ENCODE measurements at places on chromosomes 4 and X.
A peak's percentile ranks its signal among the peaks of the same experiment; 100 is the strongest.

- DNase-seq, result peak; percentile 43
These were observed 41.7 kb downstream of the BCORL1 start for GRCh38 chrX:130024127-130024526.

DNA sequence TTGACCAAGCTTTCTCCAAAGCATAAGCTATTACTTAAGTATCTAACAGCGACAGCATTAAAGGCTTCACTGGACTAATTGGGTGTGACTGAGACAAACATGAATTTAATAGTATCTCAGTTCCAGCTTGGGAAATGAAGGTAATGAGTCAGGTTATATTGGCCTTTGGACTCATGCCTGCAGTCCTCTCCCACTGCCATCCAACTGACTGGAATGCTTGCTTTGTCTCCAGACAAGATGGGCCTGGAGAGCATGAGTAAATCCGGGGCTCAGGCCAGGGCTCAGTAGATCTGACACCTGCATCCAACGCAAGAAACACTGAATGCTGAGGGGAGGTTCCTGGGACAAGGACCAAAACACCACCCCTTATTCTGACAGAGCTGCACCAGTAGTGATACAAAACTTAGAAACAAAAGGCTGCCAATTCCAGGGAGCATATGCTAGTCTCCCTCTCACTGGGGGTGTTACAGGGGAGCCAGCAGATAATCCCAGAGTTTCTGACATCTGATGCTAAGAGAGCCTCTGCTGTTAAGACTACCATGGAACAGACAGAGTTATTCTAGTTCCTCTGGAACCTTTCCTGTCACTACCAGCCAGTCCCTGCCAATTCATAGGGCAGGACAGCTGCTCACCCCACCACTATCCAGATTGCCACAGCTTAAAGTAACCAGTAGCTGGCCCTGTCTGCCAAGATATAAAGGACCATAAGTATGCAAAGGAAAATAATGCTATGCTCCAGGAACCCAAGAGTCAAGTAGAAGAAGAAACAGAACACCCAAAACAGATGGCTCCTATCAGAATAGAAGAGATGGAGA lies 293.8 kb downstream of the IQCM start:
- no peak for DNase-seq

DNA sequence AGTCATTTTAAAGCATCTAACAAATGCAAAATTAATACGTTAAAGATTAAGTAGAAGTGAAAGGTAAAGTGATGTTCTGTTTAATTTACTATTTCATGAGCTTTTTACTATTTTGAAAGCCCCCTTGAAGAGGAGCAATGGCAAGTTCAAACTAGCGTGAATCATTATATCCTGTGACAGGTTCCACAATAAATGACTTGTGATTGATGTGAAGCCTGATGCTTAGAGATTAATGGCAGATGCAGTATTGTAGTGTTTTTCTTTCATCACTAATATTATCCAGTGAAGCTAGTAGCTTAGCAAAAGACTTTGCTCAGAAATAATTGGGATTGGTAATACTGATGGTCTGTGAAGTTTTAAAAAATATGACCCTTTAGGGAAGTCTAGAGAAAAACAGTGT lies 57.3 kb downstream of the STOX2 start:
- no peak for DNase-seq

- no peak for DNase-seq
These were observed 2.1 kb downstream of the PDS5A start for GRCh38 chr4:39975488-39976089.

DNA sequence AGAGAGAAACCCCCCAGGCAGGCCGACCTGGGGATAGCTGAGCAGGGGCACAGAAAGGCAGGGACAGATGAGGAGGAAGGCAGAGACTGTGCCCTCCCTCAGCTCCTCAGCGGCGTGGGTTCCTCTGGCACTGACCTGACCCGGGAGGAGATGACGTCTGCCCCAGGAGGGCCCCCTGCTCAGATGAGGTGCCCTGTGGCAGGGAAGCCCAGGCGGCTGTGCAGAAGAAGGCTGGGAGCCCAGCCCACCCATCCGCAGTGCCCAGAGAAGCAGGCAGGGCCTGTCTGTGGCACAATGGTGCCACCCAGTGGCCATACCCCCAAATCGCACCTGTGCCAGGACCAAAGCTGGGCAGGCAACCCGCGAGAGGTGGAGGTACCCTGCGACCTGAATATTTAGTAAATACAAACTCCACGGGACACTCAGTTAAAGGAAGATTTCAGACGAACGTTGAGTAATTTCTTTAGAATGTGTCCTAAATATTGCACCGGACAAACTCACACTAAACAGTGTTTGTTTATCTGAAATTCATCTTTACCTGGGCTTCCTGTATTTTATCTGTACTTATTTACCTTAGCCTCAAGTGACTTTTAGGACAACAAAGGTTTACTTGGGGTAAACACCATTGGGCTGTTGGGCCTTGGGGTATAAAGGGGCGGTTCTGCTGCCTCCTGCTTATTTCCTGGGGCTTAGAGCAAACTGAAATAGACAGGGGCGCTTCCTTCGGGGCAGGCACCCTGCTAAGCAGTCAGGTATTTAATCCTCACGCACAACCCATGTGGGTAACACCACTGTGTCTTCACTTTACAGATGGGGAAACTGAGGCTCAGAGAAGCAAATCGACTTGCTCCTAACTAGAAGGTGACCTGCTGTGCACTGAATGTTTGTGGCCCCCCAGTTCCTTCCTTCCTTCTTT lies 46.5 kb upstream of the HMX1 start:
- DNase-seq, result peak; percentile 14

DNA sequence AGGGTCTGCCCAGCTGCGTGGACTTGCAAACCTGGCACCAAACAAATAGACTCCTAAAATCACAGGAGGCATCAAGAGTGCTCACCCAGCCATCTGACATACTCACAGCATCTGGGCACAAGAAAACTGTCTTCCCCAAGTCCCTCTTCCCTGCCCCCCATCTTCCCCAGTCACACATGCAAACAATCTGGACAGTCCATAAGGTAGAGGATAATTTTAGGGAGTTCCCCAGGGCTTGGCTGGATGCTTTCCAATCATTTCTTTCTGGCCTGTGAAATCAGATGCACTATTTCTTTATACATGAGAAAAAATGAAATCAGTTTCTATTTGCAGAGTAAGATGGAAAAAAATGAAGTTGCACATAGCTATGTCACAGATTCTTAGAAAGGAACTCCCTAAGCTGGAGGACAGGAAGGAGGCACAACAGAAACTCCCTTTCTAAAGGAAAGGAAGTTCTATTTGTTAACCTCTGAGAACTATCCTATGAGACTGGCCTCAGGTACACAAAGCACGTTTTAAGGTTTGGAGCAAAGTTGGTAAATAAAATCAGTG lies 342.3 kb downstream of the HNRNPD start:
- DNase-seq, result no peak

DNA sequence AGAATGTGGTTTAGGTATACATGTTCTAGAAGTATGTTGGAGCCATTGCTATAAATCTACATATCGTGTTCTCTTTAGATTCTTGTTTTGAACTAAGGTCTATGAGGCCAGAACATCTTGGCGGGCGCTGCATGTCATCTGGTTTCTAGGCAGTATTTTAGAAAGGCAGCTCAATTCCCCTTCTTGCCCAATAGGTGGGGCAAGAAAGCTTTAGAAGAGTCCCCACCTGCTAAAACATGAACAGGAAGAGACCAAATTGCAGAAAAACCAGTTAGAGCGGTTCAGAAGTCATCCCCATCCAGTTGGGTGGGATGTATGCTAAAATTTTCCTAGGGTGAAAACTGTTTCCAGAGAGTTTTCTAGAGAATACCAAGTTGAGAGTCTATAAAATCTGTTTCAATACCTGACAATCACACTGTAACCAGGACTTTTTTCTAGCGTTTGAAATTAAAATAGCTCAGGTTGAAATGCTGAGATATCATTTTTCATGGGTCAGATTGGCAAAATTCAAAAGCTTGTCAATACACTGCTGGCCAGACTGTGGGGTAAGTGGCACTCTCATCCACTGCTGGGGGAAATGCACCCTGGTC lies 17.5 kb upstream of the SH3KBP1 start:
- no peak for DNase-seq

GRCh38 chrX:17042037-17042436 lies 95.6 kb downstream of the REPS2 start:
- no peak for DNase-seq

DNA sequence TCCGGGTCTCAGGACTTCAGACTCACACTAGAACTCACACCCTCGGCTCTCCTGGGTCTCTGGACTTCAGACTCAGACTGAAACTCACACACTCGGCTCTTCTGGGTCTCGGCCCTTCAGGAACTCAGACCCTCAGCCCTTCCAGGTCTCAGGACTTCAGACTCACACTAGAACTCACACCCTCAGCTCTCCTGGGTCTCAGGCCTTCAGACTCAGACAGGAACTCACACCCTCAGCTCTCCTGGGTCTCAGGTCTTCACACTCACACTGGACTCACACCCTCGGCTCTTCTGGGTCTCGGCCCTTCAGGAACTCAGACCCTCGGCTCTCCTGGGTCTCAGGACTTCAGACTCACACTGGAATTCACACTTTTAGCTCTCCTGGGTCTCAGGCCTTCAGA lies 137.3 kb downstream of the CRLF2 start:
- no peak for DNase-seq

DNA sequence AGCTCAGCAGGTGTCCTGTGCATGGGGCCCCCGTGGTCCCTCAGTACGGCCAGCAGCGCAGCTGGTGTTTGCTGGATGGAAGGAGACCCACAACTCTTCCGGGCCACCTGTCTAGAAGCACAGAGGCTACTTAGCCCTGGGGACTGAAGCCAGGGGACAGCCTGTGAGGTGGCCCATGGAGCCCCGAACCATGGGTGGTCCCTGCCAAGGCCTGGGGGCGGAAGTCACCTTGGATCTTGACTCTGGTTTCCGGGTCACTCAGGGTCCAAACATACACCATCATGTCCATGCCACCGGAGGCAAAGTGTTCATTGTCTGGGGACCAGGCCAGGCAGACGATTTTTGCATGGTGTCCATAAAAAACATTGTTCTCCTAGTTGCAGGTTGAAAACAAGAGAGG lies 39.5 kb downstream of the WDR1 start:
- DNase-seq, result no peak

GRCh38 chr4:1168191-1169101 lies 3.9 kb downstream of the SPON2 start:
- no peak for DNase-seq

- no peak for DNase-seq
These were observed 110.8 kb upstream of the HSD17B10 start for GRCh38 chrX:53544936-53545335.

DNA sequence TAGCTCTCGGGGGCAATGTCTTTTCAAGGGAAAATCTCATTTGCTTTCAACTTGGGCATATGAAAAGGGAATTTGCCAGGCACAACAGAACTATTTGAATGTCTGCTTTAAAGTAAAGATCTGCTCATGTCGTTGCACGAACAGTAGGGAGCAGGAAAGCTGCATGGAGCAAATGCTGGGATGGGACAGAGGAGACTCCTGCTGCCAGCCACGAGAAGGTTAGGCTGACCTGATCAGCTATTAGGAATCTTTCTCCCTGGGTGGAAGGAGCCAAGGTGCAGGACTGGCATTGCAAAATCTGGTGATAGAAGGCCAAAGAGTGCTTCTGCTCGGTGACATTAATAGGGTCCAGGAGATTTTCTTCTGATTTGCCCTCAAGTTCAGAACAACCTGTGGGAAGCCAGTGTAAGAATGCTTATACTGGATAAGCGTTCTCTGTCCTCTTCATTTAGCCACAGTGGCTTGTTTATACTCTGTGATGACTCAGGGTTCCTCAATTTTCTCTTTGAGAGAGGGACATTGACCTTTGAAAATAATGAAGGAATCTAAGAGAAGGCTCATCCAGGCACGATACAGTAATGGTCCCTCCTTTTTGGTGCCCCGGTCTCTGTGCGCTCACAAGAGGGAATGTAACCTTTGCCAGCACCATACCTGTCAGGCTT lies 22.9 kb downstream of the FHL1 start:
- DNase-seq, result no peak

DNA sequence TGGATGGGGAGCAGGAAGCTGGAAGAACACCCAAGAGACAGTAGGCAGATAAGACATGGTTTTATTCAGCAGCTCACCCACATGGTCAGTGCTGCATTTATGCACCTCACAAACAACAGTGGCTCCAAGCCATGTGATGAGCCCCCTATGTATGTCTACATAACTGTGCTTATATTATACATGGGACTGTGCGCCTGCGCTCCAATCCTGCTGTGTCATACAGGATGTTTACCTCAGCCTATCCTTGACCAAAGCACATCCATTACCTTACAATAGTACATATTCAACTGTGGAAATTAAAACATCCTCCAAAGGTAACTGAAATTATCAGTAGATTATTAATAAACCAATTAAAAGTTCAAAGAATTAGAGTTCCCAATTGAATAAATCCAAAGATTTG lies 44.1 kb upstream of the SGMS2 start:
- no peak for DNase-seq

- no peak for DNase-seq
These were observed 80.0 kb upstream of the NALF2 start for GRCh38 chrX:69424161-69424560.

DNA sequence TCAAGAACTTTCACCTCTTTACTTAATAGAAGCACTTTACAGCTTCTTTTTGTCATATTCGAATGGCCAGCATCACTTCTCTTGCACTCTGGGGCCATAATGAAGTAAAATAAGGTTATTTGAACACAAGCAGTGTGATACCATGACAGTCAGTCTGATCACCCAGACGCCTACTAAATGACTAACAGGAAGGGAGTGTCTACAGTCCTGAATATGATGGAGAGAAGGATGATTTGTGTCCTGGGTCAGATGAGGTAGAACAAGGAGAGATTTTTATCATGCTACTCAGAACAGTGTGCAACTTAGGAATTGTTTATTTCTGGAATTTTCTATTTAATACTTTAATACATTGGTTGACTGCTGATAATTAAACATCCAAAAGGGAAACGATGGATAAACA lies 284.2 kb upstream of the F9 start:
- no peak for DNase-seq

DNA sequence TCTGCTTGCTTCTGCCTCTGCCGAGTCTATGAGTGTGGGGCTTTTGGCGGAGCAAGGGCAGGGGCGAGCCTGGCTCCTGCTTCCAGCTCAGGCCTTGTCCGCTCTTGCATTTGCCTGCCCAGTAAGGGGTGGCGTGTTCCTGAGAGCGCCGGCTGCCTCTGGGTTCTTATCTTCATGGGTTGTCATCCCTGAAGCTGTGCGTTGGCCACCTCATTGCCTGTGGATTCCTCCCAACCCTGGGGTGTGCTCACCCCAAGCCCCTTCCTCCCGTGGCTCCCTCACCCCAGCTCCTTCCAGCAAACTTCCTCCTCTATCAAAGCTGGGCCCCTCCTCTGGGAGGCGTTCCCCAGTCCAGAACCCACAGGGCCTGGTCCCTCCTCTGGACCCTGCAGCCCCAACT lies 17.5 kb downstream of the SH3BP2 start:
- no peak for DNase-seq

GRCh38 chr4:153787575-153787974 lies 1.3 kb downstream of the SFRP2 start:
- no peak for DNase-seq

- DNase-seq, result no peak
These were observed 276.3 kb upstream of the DKK2 start for GRCh38 chr4:107312366-107312765.

DNA sequence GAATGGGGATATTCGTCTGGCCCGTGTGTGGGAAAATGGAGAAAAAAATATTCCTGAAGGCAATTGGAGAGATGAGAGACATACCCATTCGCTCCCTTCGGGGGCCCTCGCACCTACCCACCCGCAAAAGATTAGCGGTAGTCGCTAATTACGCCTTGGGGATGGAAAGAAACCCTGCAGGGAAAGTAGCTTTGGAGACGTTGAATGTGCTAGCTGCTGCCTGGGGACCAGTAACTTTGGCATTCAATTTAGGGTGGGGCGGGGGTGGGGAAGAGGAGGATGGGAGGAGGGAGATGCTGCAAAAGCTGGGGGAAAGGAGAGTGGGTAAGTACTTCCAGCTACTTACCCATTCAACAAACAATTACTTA lies 407 bp upstream of the ZC4H2 start:
- DNase-seq, result no peak

Measured in foreskin melanocyte (primary cell).